ENCODE measurements at places on chromosomes 6 and 20.

DNA sequence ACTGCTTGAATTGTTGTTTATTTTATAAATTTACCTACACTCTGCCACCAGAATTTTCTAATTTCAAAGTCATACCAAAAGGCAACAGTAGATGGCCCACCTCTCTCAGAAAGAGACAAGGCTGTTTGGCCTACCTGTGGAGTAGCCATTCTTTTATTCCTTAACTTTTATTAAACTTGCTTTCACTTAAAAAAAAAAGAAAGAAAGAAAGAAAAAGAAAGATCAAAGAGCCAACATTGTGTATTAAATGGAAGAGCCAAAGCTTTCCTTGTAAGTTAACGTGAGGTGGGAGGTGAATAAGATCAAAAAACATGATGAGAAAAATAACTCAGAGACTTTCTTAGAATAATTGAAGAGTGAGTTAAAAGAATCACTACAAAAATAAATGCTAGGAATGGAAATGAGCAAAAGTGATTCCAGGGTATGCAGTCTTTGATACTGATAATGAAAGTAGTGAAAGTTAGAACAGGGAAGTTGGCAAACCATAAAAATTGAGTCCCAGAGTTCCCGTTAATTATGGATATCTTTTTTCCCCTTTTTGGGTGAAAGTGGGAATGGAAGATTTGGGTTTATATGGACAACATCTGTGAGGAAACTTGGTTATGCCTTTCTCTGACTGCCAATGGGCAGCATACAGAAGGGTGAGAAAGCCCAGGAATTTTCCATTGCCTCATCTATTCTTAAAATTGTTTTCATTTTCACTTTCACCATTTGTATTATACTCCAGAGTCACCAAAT lies 35.9 kb upstream of the MYB start:
- peak; percentile 17 for DNase-seq

DNA sequence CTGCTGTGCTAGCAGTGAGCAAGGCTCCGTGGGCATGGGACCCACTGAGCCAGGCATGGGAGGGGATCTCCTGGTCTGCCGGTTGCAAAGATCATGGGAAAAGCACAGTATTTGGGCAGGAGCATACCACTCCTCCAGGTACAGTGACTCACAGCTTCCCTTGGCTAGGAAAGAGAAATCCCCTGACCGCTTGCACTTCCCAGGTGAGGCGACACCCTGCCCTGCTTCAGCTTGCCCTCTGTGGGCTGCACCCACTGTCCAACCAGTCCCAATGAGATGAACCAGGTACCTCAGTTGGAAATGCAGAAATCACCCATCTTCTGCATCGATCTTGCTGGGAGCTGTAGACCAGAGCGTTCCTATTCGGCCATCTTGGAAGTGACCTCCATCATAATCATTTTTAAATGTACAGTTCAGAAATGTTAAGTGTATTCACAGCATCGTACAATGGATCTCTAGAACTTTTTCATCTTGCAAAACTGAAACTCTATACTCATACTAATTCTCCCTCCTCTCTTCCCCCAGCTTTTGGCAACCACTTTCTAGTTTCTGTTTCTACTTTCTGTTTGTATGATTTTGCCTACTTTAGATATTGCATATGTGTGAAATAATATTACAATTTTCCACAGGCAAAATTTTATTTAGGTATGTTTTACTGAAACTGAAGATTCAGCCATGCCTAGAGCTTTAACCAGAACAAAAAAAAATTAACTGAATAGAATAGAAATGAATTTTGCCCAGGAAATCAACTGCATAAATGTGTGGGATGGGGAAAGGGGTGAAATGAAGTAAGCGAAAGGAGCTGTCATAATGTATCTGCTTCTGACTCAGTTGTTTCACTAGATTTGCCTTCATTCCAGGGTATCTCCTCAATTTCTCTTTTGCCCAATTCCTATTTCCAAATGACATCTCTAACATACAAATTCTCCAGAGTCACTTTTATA lies 100.0 kb downstream of the RWDD2A start:
- DNase-seq = no peak

DNA sequence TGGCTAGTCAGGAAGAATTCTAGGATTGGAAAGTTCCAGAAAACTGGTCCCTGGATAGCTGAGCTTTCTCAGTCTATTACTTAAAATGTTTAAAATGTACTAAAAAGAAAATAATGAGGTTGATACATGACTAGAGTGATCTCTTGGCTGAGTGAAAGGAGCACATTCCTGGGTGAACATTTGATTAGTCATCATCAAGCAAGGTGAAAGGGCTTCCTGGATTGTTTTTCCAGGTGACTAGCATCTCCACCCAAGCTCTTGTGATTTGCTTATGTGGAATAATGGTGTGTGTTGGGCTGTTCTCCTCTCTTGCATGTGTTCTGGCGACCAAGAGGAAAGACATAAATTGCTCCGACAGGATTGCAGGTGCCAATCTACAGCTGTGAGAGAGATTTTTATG lies 42.9 kb downstream of the PKIB start:
- DNase-seq = no peak

GRCh38 chr6:148835920-148836441 lies 89.2 kb downstream of the UST start:
- DNase-seq = no peak

DNA sequence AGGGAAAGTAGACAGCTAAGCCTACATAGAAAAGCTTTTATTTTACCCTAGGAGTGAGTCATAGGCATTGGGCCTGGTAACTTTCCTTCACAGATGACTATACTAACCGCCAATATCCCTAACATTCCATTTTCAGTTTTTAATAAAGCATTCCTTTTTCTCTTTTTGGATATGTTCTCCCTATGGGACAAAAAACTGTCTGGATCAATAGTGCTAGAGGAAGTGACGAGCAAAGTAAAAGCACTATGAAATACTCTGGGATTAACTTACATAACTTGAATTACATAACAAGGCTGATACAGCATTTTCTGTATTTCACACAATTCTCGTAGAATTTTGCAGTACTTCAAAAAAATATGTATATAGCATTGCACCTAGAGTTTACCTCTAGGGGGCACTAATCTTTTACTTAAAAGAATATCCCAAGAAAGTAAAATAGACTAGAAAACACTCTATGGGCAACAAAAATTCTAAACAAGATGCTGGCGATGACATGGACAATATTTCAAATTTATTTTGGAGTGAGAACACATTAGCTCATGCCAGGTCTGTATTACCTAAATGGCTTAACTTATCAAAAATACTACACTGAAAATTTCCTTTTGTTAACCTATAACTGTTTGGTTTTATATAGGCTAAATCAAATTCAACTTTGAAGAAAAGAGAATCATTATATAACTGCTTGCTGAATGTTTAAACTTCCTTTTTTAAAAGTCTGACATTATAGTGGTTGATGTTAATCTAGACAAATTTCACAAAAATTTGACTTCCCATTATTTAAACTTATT lies 66.3 kb upstream of the DST start:
- no peak for DNase-seq

- DNase-seq = no peak
Observed at GRCh38 chr20:52859156-52859876, 112.8 kb upstream of the TSHZ2 start.

- DNase-seq = no peak
Observed at GRCh38 chr6:169366258-169366901, 112.7 kb upstream of the THBS2 start.

DNA sequence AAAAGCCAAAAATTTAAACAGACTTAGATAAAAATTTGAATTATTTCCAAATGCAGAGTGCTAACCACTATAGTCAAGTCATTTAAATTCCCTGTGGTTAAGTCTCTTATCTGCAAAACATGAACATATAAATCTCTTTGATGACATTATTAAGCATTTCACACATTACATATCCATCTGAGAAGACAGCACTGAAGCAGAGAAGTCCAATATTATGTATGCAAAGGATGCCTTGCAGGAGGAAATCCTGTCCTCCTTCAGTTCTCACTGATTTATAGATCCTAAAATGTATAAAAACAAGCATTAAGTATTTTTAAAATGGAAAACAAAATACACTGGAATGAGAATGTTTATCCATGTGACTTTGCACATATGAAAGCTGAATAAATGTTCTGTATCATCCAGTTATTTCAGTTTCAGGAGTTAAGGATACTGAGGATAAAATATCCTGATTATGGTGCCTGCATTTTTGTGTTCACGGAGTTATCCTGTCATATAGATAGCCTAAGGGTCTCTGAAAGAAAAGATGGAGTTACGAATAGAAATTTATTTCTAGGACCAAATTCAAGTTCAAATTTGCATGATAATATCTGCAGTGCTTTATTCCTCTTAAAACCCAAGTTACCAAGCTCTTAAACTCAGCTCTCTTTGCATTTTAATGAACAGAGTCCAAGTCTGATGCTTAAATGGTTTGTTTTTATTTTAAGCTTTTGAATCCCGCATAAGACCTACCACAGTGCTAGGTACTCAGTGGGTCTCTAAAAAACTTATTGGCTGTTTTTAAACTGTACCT lies 145.4 kb downstream of the PRKN start:
- no peak for DNase-seq

GRCh38 chr6:2695454-2696095 lies 55.1 kb downstream of the MYLK4 start:
- DNase-seq = no peak

DNA sequence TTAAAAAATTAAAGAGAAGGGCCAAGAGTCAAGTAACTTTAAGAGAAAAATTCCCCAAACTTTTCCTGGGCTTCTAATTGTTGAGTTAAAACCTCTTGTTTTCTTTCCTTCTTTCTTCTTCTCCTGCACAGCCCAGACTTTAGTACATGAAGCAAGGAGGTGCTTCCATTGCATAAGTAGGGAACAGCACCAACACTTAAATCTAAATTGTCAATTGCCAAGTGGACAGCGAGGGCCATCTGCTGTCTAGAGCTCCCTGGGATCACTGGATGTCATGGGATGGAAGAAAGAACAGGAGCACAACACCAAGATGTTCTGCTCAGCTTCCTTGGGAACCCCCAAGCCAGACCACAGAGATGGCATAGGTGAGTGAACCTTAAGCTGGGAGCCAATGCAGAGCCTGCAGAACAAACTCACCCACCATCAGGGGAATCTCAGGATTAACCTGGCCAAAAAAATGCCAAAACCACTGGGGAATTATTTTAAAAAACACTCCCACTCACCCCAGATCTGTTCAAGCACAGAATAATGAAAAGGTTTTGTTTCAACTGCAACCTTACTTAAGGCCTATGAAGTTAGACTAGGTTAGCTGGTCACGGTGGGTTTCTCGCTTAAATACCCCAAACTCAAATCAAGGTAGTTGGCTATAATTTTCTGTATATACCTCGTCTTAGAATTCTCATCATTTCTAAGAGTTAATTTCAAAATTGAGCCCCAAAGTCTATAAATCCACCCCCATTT lies 67.8 kb downstream of the TNFRSF21 start:
- no peak for DNase-seq

GRCh38 chr20:49808753-49809152 lies 3.9 kb upstream of the SLC9A8 start:
- no peak for DNase-seq

- DNase-seq = no peak
Observed at GRCh38 chr6:2843138-2843740, 1.6 kb upstream of the SERPINB1 start.
